Fibroblast of skin of back (primary cell): ENCODE measurements at places on chromosomes 7 and 10.

DNA sequence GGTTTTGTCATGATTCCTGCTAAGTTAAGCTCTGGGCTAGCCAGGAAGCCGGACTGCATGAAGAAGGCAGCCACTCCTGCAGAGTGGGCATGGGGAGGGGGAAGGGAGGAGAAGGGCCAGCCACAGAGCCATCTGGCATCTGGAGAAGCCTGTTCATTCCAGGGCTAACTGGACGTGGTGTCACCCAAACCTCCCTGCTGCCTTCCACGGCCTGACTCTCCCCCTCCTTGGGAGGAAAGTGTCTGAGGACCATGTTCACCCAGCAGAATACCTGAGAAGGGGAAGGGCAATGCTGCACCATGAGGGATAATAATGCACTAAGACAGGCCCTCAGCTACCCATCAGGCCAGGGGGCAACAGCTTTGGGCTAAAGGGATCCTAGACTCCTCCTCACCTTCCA is 15.4 kb downstream of the AQP1 start:
- DNase-seq = no peak

DNA sequence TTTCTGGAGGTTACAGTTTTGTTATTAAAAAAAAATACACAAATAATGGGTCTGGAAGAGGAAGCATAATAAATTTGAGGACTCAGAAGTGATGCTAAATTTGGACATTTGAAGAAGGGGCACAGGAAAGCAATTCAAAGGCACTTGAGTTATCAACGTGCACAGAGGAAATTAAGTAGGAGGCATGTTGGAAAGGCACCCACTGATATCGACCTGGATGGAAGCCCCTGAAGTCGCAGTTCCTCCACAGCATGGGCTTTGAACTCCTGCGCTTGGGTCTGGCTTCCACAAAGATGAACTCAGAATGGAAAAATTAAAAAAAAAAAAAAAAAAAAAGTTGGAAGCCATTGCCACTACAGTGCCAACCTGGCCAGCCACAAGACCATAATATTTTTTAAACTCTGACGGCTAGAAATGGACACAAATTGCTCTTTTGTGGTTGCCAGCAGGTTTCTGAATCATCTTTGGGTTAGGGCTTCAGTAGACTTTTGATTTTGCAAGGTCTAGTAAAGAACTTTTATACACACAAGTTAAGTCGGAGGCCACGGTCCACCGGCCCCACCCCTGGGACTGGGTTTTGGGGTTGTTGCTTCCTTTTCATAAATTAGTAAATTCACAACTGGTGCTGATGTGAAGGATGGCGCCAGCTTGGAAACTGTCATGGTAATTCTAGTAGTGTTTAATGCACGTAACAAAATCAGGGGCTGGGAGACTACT is 21.6 kb downstream of the JCAD start:
- no peak for DNase-seq

DNA sequence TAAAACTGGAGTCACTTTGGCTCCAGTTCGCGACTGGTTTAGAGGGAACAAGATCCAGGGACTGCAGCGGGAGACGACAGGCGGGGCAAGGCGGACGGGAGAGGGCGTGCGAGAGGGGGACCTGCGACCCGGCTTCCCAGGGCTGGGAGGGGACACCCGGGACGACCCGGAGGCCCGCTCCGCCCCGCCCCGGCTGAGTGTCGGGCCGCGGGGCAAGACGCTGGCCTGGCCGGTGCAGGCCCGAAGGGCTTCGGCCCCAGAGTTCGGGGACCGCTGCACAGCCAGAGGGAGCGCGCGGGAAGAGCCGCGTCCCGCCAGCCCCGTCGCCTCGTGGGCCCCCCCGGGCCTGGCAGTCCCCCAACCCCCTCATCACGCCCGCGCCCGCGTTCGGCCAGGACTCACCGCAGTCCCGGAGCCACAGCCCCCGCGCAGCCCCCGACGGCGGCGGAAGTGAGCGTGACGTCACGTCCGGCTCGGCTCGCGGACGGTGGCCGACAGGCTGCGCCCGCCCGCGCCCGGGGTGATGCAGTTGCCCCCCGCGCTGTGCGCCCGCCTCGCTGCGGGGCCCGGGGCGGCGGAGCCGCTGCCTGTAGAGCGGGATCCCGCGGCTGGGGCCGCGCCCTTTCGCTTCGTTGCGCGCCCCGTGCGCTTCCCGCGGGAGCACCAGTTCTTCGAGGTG is at the start of the genes TUBGCP2 and ZNF511:
Gene TUBGCP2, minus strand, starts transcription at position 452 of the 679 bp plus-strand sequence. CDS start 5,931 bp downstream, outside the sequence.
Gene ZNF511, plus strand, starts transcription at position 494 of the 679 bp plus-strand sequence. Its CDS starts 30 bp downstream, at position 524.
- DNase-seq = peak; percentile 85

- DNase-seq = no peak
Measured at GRCh38 chr10:119500123-119500795, 42.3 kb downstream of the RGS10 start.

GRCh38 chr7:157193274-157193673 is 54.5 kb downstream of the UBE3C start:
- no peak for DNase-seq

DNA sequence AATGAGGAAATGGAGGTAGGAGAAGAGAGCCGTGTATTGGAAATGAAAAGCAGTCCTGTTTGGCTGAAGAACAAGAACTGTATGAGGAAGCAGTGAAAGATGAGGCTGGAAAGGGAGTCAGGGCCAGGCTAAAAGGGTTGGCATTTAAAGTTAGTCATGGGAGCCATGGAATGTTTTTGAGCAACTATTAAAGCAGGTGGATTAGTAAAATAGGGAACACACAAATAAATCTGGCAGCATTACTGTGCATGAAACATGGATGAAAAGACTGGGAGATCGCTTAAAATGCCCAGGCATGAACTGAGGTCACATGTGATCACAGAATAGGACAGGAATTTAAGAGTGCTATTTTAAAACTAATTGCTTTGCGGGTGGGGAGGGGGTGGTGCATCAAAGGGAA is 1.4 kb upstream of the IFRD1 start:
- no peak for DNase-seq

- DNase-seq = peak; percentile 99
Measured at GRCh38 chr7:73851410-73852338, 9.3 kb upstream of the TMEM270 start.

GRCh38 chr7:92595281-92595680 is 5.1 kb upstream of the FAM133B start:
- DNase-seq = peak; percentile 31

- DNase-seq = no peak
Measured at GRCh38 chr10:3412071-3412582, 239.5 kb upstream of the PITRM1 start.

DNA sequence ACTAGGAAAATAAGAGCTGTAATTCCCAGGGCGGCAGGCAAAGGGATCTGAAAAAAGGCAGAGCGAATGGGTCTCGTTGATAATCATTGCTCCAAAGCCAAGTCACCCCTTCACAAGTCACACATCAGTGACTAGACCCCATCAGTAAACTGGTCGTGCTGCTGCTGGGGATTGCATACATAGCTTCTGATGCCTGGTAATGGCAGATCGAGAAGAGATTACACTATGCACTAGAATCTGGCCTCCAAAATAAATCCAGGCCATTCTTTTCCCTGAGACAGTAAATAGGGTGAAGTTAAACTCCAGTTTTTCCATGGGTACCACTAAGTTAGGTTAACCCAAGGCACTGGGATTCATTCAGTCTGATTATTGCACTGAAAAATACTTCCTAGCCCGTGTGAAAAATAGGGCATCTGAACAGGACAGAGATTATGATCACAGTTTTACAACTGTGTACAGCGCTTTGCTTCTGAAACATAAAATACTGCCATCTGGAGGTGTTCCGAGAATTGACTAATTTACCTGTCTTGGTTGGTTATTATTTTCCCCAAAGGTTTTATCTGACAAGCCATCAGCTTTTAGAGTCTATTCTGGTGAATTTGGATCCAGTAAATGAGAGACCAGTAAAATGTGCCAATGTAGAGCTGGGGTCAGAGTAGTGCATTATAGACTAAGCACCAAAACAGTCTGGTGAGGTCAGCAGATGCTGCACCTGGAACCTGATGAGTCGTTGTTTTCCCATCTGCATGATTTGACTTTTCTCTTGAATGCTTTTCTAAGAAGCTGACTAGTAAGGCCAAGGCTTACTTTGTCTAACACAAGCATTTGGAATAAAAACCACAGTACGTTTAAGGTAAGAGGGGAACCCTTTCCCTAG is 82.9 kb upstream of the AFAP1L2 start:
- no peak for DNase-seq

- DNase-seq = no peak
Measured at GRCh38 chr10:131897297-131897899, 3.4 kb upstream of the PPP2R2D start.

DNA sequence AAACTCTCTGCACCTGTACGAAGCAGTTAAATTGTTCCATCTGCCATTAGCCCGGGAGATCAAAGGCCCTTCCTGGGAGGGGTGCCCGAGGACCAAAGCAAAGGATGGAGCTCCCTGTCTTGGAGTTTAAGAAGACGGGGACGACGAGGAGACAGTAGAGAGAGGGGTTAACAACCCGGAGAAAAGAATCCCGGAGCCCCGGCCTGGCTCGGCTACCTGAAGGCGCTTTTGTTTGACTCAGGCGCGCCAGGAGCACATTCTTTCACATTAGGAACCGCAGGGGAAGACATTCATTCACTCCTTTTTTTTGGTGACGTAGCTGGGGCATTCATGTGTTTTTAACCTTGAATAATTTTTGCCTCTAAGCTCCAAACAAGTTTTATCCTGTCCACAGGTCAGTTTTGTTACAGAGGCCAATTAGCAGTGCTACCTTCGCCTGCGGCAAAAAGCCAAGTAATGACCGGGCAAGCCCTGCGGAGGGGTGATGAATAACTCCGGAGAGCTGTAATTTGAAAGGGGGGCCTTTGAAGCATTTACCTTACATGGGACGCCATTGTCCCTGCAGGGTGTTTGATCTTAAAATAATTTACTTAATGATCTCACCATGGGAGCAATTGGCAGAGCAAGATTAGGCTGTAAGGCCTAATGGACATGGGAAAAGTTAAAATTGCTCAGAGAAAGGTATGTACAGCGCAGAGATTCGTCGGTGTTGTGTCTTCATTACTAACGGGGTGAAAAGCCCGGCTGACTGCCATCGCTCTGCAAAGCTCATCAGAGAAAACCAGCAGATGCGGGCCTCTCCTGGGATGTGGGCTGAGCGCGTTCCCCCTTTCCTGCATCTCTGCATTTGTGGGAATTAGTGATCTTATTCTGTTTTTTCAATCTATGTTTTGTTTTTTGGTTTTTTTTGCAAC is 258.0 kb upstream of the SP4 start:
- DNase-seq = no peak

DNA sequence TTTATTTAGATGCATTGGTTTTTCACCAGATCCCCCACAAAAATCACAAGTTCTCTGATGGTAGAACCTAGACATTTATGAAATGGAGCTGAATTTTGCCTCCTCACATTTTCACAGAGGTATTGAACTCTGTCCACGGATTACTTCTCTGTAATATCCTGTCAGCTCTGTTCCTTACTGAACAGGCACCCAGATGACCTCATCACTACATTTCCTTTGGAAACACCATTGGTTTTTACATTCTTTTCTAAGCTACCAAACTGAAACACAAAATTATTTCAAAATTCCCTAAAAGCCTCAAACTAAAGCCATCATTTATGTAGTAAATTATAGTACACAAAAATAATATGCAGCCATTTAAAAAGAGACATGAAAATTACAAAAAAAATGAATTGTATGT is 98.3 kb upstream of the KCNIP2 start:
- DNase-seq = peak; percentile 59

DNA sequence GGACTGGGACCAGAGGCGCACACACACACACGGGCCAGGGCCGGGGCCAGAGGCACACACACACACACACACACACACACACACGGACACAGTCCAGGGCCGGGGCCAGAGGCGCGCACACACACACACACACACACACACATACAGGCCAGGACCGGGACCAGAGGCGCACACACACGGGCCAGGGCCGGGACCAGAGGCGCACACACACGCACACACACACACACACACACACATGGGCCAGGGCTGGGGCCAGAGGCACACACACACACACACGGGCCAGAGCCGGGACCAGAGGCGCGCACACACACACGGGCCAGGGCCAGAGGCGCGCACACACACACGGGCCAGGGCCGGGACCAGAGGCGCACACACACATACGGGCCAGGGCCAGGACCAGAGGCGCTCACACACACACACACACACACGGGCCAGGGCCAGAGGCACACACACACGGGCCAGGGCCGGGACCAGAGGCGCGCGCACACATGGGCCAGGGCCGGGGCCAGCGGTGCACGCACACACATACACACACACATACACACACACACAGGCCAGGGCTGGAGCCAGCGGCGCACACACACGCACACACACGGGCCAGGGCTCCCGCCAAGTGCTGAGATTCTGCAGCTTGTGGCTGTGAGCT is 268.8 kb downstream of the ELFN1 start:
- no peak for DNase-seq

GRCh38 chr7:52961084-52961483 is 74.3 kb upstream of the POM121L12 start:
- no peak for DNase-seq

DNA sequence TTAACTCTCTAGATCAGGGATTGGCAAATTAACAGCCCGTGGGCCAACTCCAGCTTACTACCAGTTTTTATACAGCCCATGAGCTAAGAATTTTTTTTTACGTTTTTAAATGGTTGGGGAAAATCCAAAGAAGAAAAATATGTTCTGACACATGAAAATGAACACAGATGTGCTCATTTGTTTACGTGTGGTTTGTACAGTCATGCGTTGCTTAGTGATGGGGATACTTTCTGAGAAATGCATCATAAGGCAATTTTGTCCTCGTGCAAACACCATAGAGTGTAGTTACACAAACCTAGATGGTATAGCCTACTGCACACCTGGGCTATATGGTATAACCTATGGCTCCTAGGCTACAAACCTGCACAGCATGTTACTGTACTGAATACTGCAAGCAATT is 8.3 kb upstream of the SMKR1 start:
- peak; percentile 86 for DNase-seq

- no peak for DNase-seq
Measured at GRCh38 chr7:158987691-158988090, 131.3 kb downstream of the DYNC2I1 start.

DNA sequence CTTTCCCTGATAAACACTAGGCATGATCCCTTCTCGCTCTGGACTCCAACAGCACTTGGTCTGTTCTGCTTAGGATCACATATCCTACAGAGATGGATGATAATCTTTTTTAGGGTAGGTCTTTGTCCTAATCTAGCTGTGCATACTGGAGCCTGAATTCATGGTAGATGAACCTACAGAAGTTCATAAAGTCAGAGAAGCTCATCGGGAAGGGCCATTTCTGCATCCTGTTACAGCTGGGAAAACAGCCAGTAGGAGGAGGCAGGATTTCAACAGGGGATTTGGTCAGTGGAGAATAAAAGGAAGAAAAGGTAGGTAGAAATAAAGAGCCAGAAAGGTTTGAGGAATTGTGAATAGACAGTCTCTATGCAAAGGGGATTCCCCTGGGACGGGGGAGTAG is 101.4 kb downstream of the ANK3 start:
- no peak for DNase-seq

- DNase-seq = no peak
Measured at GRCh38 chr7:101031082-101031481, 11.2 kb downstream of the MUC17 start.

DNA sequence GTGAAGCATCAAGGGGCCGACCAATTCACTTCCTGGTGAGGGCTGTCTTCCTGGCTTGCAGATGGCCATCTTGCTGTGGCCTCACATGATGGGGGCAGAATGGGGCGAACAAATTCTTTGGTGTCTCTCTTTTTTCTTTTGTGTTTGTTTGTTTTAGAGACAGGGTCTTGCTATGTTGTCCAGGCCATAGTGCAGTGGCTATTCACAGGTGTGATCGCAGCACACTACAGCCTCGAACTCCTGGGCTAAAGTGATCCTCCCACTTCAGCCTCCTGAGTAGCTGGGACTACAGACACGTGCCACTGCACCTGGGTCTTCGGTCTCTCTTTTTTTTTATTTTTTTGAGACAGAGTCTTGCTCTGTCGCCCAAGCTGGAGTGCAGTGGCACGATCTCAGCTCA is 20.1 kb downstream of the NOLC1 start:
- DNase-seq = no peak
